ENCODE measurements at places on chromosomes 2 and 18.
A peak's percentile ranks its signal among the peaks of the same experiment; 100 is the strongest.

GRCh38 chr2:58527647-58528046 is 286.5 kb upstream of the FANCL start:
- no peak for DNase-seq

GRCh38 chr18:2686349-2686968 is 30.9 kb downstream of the SMCHD1 start:
- DNase-seq = no peak

GRCh38 chr2:46315103-46315890 is 18.1 kb downstream of the EPAS1 start:
- DNase-seq = no peak

DNA sequence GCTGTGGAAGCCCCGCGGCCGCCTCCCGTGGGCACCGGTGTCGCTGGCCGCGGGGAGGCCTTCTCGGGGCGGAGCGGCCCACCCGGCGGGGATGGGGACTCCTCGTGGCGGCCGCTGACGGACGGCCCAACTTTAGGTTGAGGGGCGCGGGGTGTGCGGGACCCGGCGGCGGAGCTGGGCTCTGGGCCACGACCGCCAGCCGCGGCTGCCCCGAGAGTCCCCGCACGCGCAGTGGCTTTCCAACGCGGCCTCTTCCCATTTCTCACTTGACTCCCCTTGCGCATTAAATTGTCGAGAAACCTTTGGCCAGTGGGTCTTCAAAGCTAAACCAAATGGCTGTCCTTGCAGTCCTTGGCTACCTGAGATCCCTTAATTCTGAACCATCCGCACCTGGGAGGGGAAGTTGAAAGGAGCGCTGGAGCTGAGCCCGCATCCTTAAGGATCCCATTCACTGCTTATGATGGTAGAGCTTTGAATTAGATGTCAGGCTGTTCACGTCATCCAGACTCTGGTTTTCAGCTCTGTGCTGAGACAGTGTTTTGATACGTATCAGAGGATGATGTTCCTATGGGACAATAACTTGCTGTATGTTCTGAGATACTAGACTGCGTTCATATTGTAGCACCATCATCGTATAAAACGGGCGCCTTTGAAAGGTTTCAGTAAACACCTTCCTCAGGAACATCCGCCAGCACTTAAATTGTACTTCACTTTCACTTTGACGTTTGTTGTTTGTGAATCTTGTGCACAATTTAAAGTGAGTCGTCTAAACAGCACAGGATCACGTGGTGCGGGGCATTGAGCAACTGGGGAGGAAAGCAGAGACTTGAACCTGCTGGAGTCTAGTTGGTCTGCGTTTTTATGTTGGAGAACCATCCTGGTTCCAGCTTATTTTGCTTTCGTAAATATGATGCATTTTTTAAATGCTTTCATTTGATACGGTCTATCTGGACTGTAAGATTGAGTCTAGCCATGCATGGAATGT is 874 bp downstream of the CLIP4 start:
- peak; percentile 81 for DNase-seq

- DNase-seq = peak; percentile 74
These were observed 55.7 kb downstream of the DNMT3A start for GRCh38 chr2:25286025-25286400.

- DNase-seq = no peak
These were observed 1656.7 kb upstream of the NXPH2 start for GRCh38 chr2:140436936-140437335.

- DNase-seq = peak; percentile 9
These were observed 50.4 kb downstream of the MMADHC start for GRCh38 chr2:149537092-149537726.

DNA sequence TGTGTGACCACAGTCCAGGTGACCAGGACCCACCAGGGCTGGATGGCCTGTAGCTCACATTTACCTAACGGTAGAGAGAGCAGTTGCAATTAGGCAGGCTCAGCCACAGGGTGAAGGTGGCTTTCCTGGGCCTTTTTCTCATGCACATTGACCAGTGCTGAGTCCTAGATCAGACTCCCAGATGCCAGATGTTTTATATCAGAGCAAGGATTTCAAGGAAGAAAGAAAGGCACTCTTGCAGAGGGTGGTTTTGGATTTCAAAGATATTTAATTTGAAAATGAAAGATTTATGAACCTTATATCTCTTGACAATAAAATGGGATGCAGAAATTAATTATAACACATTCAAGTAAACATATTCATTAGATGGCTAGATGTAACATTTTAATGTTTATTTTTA is 694.2 kb upstream of the GYPC start:
- no peak for DNase-seq

GRCh38 chr2:134491771-134492441 is 226.9 kb downstream of the TMEM163 start:
- no peak for DNase-seq

DNA sequence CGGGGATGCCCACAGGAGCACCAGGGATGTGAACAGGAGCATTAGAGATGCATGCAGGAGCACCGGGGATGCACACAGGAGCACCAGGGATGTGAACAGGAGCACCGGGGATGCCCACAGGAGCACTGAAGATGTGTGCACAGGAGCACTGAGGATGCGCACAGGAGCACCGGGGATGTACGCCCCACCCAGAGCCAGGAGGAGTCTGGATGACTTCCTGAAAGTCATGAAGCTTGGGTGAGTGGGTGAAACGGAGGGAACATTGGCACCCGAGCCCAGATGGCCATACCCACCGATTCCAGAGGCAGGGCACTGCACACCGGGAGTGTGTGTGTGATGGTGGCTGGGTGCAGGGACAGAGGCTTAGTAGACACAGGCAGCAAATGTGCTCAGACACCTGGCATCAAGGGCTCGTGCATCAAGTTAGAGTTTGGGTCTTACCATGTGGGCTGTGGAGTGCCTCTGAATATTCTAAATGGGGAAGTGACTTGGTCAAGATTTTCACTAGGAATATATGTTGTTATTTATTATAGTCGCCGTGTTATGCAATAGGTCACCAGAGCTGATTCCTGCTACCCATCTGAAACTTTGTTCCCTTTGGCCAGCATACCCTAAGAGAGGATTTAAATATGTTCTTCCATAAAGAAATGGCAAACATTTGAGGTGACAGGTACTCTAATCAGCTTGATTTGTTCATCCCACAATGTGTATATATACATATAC is 365.8 kb upstream of the MYT1L start:
- DNase-seq = no peak

DNA sequence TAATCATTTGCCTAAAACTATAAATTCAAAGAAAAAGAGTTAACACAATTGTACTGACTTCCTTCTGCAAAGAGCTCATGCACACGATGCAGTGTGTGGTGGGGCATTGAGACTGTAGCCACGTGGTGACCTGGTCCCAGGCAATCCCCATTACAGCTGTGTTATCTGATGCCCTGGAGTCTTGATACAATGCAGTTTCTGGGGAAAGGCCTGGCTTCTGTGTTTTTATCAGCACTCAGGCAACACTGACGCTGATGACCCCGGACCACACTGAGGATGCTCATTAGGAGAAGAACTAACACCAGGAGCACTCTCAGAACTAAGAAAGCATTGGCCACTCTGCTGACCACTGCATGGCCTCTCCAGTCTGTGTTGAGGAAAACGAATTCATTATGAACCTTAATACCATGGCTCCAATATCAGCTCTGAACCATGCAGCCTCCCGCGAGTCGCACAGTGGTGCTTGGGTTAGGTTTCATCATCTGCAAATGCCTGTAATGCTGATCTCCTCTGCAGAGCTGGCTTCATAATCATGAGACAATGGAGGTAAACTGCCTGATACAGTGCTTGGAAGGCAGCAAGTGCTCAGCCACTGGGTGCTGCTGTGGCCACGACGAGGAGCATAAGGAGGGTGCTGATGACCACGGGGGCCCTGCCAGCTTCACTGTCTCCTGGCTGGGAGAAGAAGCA is 218.5 kb downstream of the MYT1L start:
- DNase-seq = no peak

DNA sequence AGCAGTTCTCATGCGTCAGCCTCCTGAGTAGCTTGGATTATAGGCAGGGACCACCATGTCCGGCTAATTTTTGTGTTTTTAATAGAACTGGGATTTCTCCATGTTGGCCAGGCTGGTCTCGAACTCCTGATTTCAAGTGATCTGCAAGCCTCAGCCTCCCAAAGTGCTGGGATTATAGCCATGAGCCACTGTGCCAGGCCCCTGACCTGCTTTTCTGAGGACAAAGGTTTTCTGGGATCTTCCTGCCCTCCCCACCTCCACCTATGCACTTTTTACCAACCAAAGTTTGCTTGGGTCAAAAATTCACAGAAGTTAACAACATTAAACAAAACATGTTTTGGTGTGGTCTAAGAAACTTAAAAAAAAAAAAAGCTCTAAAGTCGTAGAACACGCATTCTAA is 259.9 kb downstream of the HAUS1 start:
- DNase-seq = no peak

DNA sequence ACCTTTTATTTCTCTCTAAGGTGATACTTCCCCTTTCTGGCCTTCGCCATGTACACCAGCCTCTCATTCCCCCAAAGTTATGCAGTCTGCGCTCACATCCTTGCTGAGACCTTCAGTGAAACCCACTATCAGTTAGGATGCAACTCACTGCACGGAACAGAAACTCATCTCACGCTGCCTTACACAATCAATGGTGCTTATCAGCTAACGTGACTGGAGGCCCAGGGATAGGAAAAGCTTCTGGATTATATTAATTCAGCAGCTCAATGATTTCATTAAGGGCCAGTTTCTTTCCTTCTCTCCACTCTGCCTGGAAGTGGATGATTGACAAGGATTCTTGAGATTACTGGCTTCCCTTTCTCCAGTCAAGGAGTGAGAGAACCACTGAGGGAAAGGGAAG is 44.8 kb downstream of the CDH2 start:
- DNase-seq = no peak

GRCh38 chr2:134718817-134719814 is at the start of gene TMEM163:
TMEM163 (minus strand) TSS chr2:134719000.
- DNase-seq = peak; percentile 26

All from CD4-positive, alpha-beta T cell treated with Interleukin-10 for 1 hour (primary cell).